ENCODE measurements at places on chromosomes 13 and 19.

- DNase-seq = no peak
Measured at GRCh38 chr19:40521276-40521675, 54.5 kb downstream of the SPTBN4 start.

GRCh38 chr19:32624410-32624809, 43.4 kb downstream of the PDCD5 start:
- DNase-seq = no peak

GRCh38 chr19:45477186-45477585, 9.4 kb downstream of the FOSB start:
- DNase-seq = no peak

GRCh38 chr13:46179969-46180763, 1.8 kb downstream of the LCP1 start:
- DNase-seq = no peak

DNA sequence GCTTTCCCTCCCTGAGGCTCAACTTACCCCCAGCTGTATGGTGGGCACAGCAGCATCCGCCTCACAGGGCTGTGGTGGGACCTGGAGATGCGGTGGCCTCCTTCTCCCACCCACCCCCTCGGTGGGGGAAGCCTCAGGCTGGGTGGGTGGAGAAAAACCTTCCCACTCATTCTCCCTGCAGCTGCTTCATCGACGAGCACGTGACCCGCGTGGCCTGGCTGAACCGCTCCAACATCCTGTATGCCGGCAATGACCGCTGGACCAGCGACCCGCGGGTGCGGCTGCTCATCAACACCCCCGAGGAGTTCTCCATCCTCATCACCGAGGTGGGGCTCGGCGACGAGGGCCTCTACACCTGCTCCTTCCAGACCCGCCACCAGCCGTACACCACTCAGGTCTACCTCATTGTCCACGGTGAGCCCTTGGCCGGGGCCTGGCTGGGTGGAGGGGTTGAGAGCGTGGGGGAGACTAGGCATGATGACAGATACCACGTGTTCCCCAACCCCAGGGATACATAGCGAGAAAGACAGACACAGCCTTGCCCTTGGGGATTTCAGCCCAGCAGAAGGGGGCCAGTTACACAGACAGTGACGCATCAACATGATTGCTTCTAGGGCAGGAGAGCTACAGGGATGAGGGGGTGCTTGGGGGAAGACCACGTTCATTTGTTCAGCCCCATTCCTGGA, 12.2 kb downstream of the IGLON5 start:
- DNase-seq = no peak

Measured in SW 1271 (cell line).